ENCODE measurements at places on chromosomes 13 and 19.

GRCh38 chr19:35879770-35880317 lies 11.5 kb downstream of the APLP1 start:
- no peaks in the 10 kb centered on the region for H3K36me3 ChIP-seq
- peak; percentile 85 for DNase-seq
- H3K4me1 ChIP-seq = no peaks in the 10 kb centered on the region

GRCh38 chr19:48490981-48491792 lies 20.4 kb downstream of the LMTK3 start:
- H3K36me3 ChIP-seq = no peaks in the 10 kb centered on the region
- no peak for DNase-seq
- peaks cover 28% of the 10 kb centered on the region for H3K27me3 ChIP-seq
- no peaks in the 10 kb centered on the region for H3K4me1 ChIP-seq
- H3K4me3 ChIP-seq = no peak overlapping the region
- H3K27ac ChIP-seq = no peak overlapping the region

GRCh38 chr13:61824168-61824567 lies 408.5 kb upstream of the PCDH20 start:
- DNase-seq = no peak
- H3K4me3 ChIP-seq = no peak overlapping the region
- H3K27ac ChIP-seq = no peak overlapping the region
- H3K27me3 ChIP-seq = no peaks in the 10 kb centered on the region
- H3K36me3 ChIP-seq = no peaks in the 10 kb centered on the region

DNA sequence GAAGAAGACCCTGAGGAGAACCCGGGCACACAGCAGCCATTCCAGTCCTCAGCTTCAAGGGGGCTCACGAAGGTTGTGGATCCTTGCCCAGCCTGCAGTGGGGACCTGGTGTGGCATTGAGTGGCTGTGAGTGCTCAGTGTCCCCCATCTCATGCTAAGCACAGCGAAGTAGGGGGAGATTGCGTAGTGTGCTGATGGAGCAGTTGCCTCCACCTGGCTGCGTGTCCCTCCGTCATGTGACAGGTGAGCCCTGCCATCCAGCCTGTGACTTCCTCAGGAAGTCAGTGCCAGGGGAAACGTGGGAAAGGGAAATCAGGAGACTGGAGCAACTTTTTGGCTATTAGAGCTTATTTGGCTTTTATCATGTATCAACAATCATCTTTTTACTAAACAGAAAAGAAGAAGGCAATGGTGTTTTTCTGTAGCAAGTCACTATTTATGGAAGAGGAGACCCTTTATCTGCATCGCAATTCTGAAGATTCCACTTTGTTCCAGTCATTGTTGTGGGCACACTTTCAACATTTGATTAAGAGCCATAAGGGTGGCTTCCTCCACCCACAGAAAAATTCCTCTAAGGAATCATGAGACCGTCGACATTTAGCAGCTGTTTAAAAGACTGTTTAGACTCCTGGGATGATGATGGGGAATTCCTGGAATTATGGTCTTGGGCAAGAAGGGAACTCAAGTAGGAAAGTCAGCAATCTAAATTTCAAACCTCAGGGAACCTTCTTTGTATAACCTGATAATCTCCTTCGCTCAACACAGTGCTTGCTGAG lies 126.8 kb upstream of the SPATA13 start:
- peaks cover 29% of the 10 kb centered on the region for H3K4me1 ChIP-seq
- H3K27ac ChIP-seq = peak overlapping the region; percentile 54
- DNase-seq = no peak
- no peaks in the 10 kb centered on the region for H3K36me3 ChIP-seq

DNA sequence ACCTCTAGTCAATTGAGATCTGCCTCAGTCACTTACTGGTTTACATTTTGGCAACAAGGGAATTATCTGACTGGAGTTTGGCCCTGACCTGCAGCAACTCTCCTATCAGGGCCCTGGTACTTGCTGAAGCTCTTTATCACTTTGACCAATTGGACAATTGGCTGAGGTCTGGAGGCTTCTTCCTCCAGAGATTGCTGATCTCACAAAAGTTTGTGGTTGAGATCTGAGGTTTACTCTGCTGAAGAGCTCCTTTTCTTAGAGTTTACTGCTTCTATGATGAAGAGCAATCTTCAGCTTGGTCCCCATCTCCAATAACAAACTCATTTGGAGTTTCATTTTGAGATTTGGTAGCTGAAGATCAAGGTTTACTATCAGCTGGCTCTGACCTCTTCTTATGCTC lies 276.9 kb upstream of the SGCG start:
- H3K27ac ChIP-seq = no peak overlapping the region
- DNase-seq = no peak
- H3K36me3 ChIP-seq = no peaks in the 10 kb centered on the region
- no peaks in the 10 kb centered on the region for H3K27me3 ChIP-seq
- no peak overlapping the region for H3K4me3 ChIP-seq
- no peaks in the 10 kb centered on the region for H3K4me1 ChIP-seq

- no peaks in the 10 kb centered on the region for H3K36me3 ChIP-seq
- H3K4me3 ChIP-seq = no peak overlapping the region
- no peaks in the 10 kb centered on the region for H3K4me1 ChIP-seq
- no peaks in the 10 kb centered on the region for H3K27me3 ChIP-seq
Observed at GRCh38 chr19:18733196-18733647, 49.7 kb downstream of the CRTC1 start.

DNA sequence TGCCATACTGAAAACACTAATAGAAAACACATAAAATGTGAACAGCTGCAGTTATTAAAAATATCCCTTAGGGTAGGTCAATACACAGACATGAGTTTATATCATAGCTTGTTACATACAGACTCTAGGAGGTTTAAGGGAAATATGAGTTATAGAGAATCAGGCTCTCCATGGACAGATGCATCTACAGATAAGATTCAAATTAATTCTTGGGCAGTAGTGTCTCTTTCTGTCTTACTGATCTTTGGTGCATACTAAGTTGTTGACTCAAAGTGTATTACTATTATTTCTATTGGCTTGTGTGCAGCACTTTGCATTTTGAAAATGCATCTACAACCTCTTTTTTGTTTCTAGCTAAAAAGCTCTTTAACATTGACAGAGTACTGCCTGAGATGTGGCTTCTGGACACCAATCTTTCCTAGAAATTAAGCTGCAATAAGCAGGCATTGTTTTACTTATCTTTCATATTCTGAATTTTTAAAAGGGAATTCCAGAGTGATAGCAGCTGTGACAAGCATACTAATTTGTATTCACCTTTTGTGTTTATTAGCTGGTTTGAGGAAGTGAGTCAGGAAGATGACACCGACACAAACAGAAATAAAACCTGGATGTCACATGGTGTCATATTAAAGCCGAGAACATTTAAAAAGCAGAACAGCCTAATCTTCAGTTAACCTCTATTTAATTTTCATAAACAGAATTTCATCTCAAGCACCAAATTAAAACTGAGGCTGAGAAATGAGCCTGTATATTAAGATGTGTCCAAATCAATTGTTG lies 399.0 kb downstream of the PCDH9 start:
- H3K27me3 ChIP-seq = no peaks in the 10 kb centered on the region
- no peaks in the 10 kb centered on the region for H3K4me1 ChIP-seq
- H3K4me3 ChIP-seq = no peak overlapping the region
- no peak for DNase-seq
- no peak overlapping the region for H3K27ac ChIP-seq

- H3K27me3 ChIP-seq = no peaks in the 10 kb centered on the region
- DNase-seq = no peak
- H3K4me1 ChIP-seq = no peaks in the 10 kb centered on the region
- peaks cover 55% of the 10 kb centered on the region for H3K36me3 ChIP-seq
- no peak overlapping the region for H3K27ac ChIP-seq
Observed at GRCh38 chr13:42215578-42216421, 56.2 kb upstream of the AKAP11 start.

DNA sequence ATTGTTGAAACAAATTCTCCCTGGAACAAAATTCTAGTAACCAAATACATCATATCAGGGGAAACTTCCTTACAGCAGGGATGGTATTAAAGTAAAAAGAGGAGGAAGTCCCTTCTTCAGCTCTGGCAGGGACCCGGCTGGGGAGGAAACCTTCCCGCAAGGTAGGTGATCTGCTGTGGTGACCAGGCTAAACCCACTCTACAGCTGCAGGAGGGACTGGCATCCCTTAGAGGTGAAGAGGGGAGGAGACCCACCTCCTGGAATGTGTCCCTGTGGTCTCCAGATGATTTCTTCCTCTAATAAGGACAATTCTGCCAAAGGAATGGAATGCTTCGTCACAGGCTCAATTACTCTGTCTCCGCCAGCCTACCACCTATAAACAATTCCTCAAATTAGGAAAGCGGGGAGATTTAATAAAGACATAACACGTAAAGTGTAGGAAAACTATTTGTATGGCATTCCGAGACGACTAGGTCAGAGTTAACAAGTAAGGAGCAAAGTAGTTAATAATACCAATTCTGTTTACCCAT lies 637 bp upstream of the PDS5B start:
- no peak for DNase-seq
- H3K27me3 ChIP-seq = no peaks in the 10 kb centered on the region
- peaks cover 11% of the 10 kb centered on the region for H3K4me1 ChIP-seq
- H3K36me3 ChIP-seq = no peaks in the 10 kb centered on the region

DNA sequence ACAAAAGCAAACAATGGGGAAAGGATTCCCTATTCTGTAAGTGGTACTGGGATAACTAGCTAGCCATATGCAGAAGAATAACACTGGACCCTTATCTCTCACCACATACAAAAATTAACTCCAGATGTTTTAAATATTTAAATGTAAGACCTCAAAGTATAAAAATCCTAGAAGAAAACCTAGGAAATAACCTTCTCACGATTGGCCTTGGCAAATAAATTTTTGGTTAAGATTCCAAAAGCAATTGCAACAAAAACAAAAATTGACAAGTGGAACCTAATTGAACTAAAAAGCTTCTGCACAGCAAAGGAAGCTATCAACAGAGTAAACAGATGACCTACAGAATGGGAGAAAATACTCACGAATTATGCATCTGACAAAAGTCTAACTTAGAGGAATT lies 10.8 kb upstream of the TDRD3 start:
- H3K27me3 ChIP-seq = no peaks in the 10 kb centered on the region
- H3K27ac ChIP-seq = no peak overlapping the region
- H3K4me3 ChIP-seq = no peak overlapping the region
- DNase-seq = no peak
- H3K4me1 ChIP-seq = no peaks in the 10 kb centered on the region

DNA sequence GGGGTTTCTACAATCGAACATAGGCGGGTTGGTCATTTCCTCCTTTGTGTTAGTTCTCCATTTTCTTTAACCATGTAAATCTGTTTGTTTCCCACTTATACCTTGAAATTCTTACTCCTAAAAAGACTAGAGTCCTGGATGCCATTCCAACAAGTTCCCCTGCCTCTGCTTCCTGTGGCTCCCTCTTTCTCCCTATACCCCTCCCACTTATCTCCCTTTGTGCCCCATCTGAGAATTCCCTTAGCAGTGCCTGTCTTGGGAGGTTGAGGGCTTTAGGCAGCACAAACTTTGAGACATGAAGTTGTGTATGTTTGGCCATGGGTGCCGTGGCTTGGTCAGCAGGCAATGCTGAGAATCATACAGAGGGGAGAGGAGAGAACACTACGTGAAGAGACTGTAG lies 176.4 kb downstream of the RGCC start:
- no peak overlapping the region for H3K4me3 ChIP-seq
- H3K27ac ChIP-seq = no peak overlapping the region
- DNase-seq = no peak

DNA sequence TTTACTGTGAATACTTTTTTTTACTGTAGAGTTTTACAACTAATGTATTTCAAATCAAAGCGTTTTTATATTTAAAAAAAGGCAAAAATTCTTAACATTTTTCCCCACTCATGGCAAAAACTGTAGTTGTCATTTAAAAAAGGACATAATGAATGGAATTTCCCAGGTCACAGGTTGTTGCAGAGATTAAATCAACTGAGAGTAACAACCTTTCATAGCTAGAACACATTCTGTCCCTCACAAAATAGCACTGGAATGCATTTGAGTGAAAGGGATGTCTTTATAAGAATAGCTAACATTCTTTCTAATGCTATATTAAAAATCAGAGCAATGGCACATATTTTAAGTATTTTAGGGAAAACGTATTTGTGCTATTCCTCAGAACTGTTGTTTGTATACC lies 1393.3 kb upstream of the ATXN8OS start:
- no peak overlapping the region for H3K4me3 ChIP-seq
- no peaks in the 10 kb centered on the region for H3K4me1 ChIP-seq
- DNase-seq = no peak
- no peak overlapping the region for H3K27ac ChIP-seq
- no peaks in the 10 kb centered on the region for H3K36me3 ChIP-seq
- no peaks in the 10 kb centered on the region for H3K27me3 ChIP-seq

GRCh38 chr13:48950501-48950875 lies 25.2 kb upstream of the FNDC3A start:
- H3K27me3 ChIP-seq = no peaks in the 10 kb centered on the region
- H3K27ac ChIP-seq = no peak overlapping the region
- H3K4me3 ChIP-seq = no peak overlapping the region
- DNase-seq = no peak

- no peak for DNase-seq
- peaks cover 26% of the 10 kb centered on the region for H3K4me1 ChIP-seq
- peaks cover 4% of the 10 kb centered on the region for H3K36me3 ChIP-seq
- no peak overlapping the region for H3K4me3 ChIP-seq
- no peaks in the 10 kb centered on the region for H3K27me3 ChIP-seq
- no peak overlapping the region for H3K27ac ChIP-seq
Observed at GRCh38 chr19:43672061-43672679, 2.2 kb upstream of the PLAUR start.

- H3K27me3 ChIP-seq = no peaks in the 10 kb centered on the region
- no peaks in the 10 kb centered on the region for H3K36me3 ChIP-seq
- no peak overlapping the region for H3K27ac ChIP-seq
Observed at GRCh38 chr13:75670496-75670895, 34.4 kb downstream of the LMO7 start.

- H3K27me3 ChIP-seq = no peaks in the 10 kb centered on the region
- no peaks in the 10 kb centered on the region for H3K4me1 ChIP-seq
- H3K27ac ChIP-seq = no peak overlapping the region
- no peak overlapping the region for H3K4me3 ChIP-seq
- no peaks in the 10 kb centered on the region for H3K36me3 ChIP-seq
Observed at GRCh38 chr19:10895920-10896319, 24.6 kb downstream of the CARM1 start.

- no peak for DNase-seq
- no peak overlapping the region for H3K27ac ChIP-seq
- peaks cover 15% of the 10 kb centered on the region for H3K4me1 ChIP-seq
- peaks cover 22% of the 10 kb centered on the region for H3K36me3 ChIP-seq
Observed at GRCh38 chr19:52275988-52276387, 6.6 kb downstream of the ZNF766 start.
